WTC11 (cell line): ENCODE measurements at places on chromosomes 6 and 20.

DNA sequence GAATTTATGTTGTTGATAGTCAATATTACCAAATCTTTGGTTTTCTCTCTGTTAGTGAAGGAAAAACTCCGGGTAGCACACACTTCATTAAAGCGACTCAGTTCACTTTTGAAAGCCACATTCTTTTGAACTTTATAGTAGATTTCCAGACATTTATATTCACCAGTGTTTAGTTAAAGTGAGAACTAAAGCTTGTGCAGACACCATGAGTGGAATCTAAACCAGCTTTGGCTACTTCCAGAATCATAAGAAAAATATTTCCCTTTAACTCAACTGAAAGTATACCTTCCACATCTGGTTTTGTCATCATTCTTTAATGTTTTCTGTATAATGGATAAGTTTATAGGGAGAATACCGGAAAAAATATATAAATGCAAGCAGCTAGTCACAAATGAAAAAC, 92.1 kb upstream of the COL21A1 start:
- DNase-seq: no peak

- DNase-seq: no peak
These were observed 219.6 kb upstream of the CHD6 start for GRCh38 chr20:41837669-41838224.

- no peak for DNase-seq
These were observed 35.7 kb downstream of the VEGFA start for GRCh38 chr6:43805699-43806042.

- DNase-seq: no peak
These were observed 129.2 kb upstream of the ECI2 start for GRCh38 chr6:4264601-4265000.

DNA sequence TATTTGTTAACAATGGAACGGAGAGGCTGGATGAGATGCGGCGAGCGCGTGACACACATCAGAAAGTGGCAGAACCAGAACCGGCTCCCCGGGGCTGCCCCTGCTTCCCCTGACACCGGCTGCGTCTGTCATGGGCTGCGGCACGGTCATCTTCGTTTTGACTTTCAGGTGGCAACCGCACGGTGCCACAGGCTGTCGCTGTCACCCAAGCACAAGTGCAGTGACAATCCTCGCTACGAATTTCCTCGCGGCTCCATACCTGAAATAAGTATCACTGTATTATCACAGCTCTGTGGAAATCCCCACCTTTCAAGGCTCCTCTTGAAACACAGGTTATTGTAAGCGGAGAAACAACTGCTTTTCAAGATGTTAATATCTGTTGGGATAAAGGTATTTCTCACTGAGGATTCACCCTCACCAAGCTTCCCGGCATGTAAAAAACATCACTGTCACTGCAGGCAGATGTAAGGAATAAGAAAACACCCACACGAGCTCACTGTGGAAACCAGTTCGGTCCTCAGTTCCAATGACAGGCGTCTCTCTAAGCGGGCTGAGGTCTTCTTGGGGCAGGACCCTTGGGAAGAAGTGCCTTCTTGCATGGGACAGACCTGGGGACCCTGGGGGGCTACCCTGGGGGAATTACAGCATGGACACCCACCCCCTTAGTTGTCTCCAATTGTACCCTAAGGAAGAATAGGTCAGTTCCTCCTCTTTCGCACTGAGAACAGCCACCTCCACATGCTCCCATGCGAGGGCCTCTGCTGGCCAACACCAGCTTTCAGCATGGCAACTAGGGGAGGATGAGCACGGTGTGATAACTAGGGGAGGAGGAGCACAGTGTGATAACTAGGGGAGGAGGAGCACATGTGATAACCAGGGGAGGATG, 86.3 kb downstream of the DACT2 start:
- no peak for DNase-seq

DNA sequence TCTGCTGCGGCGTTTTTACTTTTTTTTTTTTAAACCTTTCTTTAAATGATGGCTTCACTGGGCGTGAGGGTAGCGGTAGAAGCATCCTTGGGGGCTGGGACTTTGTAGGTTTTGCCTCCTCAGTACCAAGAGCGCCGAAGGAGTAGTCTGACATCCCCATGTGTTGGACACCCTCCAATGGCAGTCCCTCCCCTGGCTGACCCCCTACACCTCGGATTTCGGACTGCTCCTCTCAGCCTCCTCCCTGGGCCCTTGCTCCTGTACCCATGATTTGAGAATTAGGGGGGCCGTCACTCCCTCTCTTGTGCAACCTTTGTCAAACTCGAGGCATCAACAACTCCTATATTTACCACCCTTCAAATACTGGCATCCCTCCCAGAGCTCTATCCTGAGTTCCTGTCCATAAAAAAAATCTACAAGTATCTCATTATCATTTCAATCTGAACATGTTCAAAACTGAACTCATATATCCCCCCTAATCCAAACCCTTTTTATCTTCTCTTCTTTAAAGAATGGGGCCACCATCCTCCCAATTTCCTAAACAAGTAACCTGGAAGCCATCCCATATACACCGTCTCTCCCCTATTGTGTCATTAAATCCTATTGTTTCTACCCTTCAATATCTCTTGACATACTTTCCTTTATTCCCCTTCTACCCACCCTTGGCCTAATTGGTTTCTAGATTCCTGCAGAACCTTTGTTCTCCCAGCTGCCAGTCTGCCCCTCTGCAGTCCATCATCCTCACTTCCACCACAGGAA, 1.2 kb upstream of the ARFGEF3 start:
- no peak for DNase-seq

- no peak for DNase-seq
These were observed 438.9 kb upstream of the ZNF337 start for GRCh38 chr20:26135325-26136110.

- no peak for DNase-seq
These were observed 274.2 kb downstream of the CDH26 start for GRCh38 chr20:60232380-60232779.

- DNase-seq: no peak
These were observed 23.7 kb upstream of the FUCA2 start for GRCh38 chr6:143535189-143535614.

GRCh38 chr20:49646126-49646525, 67.6 kb downstream of the B4GALT5 start:
- no peak for DNase-seq

GRCh38 chr6:44061375-44062104, 65.7 kb downstream of the MRPL14 start:
- no peak for DNase-seq

GRCh38 chr6:80268865-80269730, 162.6 kb downstream of the BCKDHB start:
- no peak for DNase-seq

DNA sequence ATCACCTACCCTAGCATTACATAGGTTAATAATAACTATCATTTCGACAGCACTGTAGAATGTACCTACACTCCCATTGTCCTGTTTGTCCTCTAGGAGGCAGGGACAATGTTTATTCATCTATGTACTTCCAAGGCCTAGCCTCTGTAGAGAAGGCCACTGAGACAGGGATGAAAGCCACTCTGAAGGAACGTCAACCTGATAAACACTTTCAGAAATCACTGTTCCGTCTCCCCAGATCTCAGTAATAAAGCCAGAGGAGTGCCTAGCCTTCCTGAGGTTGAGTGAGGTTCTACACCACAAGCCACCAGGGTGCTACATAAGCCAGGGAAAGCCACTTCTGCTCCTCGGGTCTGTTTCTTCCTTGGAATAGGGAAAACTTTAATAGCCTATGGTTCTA, 44.8 kb downstream of the POPDC3 start:
- no peak for DNase-seq

- no peak for DNase-seq
These were observed 22.0 kb upstream of the MAFB start for GRCh38 chr20:40711079-40711478.

DNA sequence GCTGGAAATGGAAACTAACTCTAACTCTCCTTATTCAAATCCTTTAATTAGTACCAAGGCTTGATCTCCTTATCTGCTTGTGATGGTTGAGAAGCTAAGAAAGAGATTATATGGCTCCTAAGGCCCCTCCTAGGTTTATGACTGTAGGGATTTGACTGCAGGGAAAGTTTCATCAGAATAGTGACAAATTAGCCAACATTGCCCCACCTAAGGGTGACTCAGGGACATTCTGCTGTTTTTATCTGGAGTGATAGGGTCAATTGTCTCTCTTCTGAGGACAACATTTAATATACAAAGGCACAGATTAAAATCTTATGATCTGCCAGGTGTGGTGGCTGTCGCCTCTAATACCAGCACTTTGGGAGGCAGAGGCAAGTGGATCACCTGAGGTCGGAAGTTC, 138.1 kb upstream of the MARCKS start:
- no peak for DNase-seq

DNA sequence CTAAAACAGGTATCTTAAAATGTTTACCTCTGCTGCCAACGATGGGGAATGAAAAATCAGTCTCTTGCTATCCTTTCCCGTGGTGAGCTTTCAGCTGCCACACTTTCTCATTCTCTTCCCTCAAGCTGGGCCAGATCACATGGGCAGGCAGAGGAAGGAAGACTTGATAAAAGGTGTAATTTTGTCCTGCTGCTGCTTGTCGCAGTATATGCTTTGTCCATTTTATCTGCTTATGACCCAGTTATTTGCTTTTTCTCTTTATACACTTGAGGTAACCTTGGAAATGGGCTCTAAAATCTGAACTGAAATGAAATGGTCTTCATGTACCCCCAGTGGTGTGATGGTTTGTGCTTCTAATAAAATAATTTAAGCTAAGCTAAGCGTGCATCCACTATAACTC, 695.9 kb upstream of the FLRT3 start:
- DNase-seq: no peak

DNA sequence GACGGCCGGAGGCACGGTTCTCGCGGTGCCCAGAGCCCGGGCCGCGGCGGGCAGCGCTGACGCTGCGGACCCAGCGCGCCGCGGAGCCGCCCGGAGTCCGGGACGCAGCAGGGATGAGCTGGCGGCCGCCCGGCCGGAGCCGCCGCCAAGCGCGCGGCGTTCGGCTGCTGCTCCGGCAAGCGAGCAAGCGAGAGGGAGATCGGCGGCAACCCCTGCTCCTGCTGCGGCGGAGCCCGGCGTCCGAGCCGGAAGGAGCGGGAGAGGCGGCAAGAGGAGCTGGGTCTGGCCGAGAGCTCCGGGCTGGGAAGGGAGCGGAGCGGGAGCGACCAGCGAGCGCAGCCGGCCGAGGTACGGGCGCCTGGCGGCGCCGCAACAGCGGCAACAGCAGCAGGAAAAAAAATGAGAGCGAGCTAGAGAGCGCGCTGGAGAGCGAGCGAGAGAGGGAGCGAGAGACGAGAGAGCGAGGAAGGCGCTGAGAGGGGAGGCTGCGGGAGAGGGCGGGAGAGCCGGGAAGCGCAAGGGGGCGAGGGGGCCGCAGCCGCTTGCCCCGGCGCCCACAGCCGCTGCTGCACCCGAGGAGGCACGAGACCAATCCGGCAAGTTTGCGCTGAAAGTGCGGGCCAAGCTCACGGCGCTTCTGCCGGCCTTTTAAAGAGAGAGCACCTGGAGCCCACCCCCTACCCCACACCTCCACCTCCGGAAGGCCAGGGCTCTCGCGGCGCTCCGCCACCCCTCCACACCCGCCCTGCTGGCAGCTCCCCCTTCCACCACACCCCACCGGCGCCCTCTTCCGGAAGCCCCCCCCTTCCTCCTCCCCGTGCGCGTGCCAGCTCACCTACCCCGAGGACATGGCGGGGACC, 496 bp downstream of the GRM4 start:
- peak; percentile 70 for DNase-seq

DNA sequence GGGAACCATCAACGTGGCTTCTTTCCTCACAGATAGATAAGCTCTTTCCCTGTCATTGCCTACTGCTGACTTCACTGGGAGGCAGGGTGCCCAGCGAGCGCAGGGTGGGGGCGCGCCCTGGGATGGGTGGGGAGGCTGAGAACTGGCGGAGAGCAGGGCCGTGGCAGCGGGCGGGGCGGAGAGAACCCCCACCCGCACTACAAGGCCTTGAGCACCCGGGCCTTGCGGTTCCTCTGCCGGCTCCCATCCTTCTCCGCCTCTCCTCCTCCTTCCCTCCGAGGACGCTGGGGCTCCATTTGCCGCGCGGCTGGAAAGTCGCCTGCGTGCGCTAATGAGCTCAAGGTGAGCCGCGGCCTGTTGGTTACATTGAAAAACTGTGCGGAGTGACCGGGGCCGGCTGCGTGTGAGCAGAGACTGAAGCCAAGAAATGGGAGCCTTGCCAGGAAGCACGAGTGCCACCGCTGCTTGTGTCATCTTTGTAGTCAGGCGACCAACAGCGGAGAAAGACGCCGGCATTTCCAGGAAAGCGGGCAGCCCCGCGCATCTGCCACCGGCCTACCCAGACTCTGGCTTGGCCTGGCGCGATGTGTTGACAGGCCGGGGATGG, 963.5 kb upstream of the SLC35B3 start:
- peak; percentile 13 for DNase-seq

DNA sequence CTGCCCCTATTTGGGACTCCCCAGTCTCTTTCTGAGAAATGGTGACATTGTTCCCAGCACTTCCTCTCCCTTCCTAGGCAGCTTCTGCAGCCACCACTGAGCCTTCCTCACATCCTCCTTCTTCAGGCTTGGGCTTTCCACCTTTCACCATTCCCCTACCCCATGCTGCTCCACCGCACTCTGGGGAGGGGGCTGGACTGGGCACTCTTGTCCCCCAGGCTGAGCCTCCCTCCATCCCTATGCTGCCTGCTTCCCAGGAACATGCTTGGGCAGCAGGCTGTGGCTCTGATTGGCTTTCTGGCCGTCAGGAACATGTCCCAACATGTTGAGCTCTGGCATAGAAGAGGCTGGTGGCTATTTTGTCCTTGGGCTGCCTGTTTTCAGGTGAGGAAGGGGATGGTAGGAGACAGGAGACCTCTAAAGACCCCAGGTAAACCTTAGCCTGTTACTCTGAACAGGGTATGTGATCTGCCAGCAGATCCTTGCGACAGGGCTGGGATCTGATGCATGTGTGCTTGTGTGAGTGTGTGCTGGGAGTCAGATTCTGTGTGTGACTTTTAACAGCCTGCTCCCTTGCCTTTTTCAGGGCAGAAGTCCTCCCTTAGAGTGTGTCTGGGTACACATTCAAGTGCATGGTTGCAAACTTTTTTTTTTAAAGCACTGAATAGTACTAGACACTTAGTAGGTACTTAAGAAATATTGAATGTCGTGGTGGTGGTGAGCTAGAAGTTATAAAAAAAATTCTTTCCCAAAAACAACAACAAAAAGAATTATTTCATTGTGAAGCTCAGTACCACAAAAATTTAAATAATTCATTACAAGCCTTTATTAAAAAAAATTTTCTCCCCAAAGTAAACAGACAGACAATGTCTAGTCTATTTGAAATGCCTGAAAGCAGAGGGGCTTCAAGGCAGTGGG, 2.1 kb upstream of the CDKN1A start:
- DNase-seq: no peak

DNA sequence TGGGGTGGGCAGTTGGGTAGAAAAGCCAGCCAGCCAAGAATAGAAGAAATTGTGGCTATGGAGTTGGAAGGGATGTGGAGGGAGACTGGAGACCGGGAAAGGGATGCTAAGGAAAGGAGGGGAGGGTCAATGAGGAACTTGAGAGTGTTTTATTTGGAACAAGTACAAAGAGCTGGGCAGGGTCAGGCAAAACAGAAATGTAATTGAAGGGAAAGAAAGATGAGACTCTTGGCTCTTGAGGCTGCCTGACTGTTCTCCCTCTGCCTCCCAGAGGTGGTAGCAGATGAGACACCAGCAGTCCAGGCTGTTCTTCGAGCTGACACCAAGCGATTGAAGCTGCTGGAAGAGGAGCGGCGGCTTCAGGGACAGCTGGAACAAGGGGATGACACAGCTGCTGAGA, 12.7 kb downstream of the ABCF1 start:
- DNase-seq: no peak

- DNase-seq: no peak
These were observed 34.2 kb upstream of the SUPT3H start for GRCh38 chr6:45411959-45412358.
